Fibroblast of lung (primary cell): ENCODE measurements at places on chromosomes 4 and X.
A peak's percentile ranks its signal among the peaks of the same experiment; 100 is the strongest.

- peak; percentile 33 for DNase-seq
Observed at GRCh38 chr4:122152711-122153226, 638 bp downstream of the BLTP1 start.

GRCh38 chrX:150841456-150842197 lies 56.8 kb downstream of the CD99L2 start:
- peak; percentile 12 for DNase-seq

- DNase-seq = peak; percentile 30
Observed at GRCh38 chr4:145716200-145716599, 36.3 kb downstream of the C4orf51 start.

DNA sequence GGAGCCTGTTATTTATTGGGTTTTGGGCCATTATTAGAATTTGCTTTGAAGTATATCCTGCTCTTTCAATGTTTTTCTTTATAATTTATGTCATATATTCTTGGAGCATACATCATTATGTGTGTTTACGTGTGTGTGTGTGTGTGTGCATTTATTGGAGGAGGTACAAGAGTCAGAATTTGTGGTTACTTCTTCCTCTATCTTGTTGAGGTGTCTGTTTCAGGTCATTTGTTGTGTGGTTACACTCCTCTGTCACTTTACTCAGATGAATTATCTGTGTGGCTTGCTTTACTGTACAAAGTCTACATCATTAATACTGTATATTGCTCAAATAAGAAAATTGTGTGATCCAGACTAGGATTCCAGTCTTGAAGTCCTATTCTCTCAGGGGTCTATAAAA lies 1957.4 kb upstream of the TENM3 start:
- no peak for DNase-seq

DNA sequence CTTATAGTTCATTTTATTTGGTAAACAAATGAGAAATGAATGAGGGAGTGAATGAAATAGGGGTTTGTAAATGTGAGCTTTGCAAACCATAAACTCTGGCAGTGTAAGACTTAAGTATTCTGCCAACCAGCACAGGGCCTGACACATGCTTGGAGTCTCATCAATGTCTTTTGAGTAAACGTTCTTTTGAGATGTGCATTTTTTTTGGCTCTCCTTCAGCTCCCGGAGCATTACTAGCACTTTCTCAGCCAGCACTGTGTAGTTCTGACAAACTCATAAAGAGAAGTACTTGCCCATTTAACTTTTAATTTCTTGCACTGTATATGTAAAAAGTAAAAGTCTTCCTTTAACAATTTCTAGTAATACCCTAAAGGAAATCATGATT lies 245.3 kb downstream of the HS3ST1 start:
- DNase-seq = peak; percentile 32

GRCh38 chr4:28250646-28251045 lies 1390.0 kb downstream of the STIM2 start:
- DNase-seq = no peak

DNA sequence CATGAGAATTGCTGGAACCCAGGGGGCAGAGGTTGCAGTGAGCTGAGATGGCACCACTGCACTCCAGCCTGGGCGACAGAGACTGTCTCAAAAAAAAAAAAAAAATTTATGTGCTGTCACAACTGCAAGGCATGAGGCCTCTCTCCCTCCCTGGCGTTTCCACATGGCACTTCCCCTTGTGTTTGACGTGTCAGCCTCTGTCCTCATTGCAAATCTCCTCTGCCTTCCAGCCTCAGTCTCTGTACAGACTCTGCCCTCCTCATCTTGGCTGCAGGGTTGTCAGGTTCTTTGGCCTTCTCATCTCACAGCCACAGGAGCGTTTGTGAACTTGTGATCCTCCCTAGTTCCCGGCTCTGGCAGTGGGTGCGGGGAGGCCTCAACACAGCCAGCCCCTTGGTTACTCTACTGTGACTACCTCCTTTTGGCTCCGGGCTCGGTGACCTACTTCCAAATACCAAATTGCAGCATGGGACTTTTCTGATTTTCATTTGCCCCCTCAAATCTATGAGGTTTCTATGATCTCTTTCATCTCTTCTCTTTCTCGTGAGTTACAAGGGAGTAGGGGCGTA lies 250.0 kb downstream of the CBR4 start:
- DNase-seq = no peak

GRCh38 chr4:99887837-99888236 lies 6.4 kb downstream of the LAMTOR3 start:
- peak; percentile 19 for DNase-seq

DNA sequence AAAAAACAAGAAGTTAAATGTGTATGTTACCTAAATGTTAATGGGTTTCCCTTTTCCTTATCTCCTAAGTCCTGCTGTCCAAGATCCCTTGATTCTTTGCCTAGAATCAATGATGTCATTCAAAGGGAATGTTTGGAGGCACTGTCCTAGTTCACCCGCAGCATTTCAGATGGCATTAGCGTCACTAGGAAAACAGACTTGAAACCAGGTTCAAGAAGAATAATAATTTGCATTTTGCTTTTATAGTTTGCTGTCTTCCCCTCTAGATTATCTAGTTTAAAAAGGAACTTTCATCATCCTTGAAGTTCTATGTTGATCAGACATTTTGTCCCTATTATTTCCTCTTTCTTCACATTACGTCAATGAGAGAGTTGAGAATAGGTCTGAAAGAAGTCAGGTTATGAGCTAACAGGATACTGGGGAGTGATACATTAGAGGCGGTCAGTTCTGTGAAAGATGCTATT lies 234.1 kb upstream of the PGRMC2 start:
- peak; percentile 85 for DNase-seq

DNA sequence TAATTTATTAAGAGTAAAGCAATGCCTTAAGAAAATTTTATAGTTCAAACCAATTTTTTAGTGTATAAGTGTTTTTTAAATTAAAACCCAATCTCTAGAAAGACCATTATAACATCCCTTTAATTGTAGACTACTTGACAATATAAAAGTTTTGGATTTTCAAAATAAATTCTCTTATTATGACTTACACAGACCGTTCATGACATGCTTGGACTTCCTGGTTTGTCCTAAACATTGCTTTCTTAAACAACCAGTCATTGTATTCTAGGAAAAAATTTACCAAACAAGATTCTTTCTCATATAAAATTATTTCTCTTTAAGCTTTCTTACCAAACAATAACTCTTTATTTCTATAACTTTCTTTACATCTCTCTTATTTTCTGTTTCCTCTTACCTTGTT lies 49.0 kb upstream of the CXorf51A start:
- DNase-seq = no peak

DNA sequence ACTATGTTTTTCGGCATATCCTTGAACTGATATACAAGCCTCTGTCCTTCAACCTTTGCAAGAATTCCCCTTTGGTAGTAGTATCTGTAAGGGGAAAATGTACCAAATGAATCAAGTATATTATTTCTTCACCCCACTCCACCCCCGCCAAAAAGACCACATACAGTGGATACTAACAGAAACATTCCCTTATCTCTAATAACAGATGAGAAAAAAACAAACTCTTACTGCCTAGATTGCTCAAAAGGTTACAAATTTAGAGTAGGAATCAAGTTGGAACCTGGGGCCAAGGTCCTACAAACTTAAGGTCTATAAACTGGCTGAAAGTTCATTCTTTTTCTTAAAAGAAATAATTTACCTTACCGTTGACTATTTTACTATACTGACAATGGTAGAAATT lies 45.0 kb downstream of the NOCT start:
- no peak for DNase-seq

DNA sequence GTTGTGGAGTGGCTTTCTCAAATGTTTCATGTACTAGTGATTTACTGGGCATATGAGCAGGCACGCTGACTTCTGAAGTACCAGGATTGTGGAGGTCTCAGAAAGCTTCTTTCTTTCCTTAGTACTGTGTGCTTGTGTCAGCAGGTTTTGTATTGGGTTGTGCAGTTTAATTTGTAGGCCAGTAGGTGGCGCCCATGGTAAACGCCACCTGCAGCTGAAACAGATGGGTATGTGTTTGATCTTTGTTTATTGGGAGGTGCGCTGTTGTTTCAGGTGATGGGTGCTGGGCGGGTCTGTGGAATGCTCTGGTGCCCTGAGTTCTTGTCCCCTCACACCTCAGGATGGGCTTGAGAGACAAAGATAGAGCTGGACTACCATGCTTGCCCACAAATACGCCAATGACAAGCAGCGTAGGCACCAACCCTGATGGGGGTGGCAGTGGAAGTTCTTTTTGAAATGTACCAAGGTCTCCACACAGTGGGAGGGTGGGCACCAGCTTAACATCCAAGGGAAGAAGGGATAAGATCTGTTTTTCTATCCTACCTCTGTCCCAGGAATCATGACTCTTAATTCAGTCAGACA lies 141.5 kb downstream of the RPS6KA6 start:
- peak; percentile 21 for DNase-seq

- DNase-seq = no peak
Observed at GRCh38 chrX:96578781-96579180, 105.9 kb upstream of the DIAPH2 start.

GRCh38 chr4:188714907-188715306 lies 575.7 kb downstream of the TRIML1 start:
- DNase-seq = no peak

- DNase-seq = no peak
Observed at GRCh38 chrX:39836802-39837420, 260.8 kb downstream of the BCOR start.

- DNase-seq = peak; percentile 53
Observed at GRCh38 chrX:29890004-29890403, 325.4 kb upstream of the MAGEB2 start.

GRCh38 chr4:79584352-79584751 lies 176.3 kb upstream of the GK2 start:
- no peak for DNase-seq

DNA sequence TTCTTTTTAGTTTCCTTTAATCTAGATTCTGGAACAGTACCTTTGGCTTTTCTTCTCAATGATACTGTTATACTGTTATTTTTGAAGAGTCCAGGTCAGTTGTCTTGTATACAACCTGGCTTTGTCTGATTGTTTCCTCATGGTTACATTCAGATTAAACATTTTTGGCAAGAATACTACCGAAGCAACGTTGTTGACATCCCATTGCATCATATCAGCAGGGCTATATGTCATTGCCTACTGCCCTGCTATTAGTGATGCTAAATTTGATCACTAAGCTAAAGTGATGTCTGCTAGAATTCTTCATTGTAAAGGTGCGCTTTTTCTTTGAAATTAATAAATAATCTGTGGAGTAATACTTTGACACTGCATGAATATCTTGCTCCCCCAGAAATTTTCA lies 5.8 kb upstream of the ATP1B4 start:
- no peak for DNase-seq

- DNase-seq = peak; percentile 51
Observed at GRCh38 chr4:85826060-85826678, 351.2 kb downstream of the ARHGAP24 start.

GRCh38 chr4:25062098-25062497 lies 31.4 kb upstream of the LGI2 start:
- DNase-seq = no peak

DNA sequence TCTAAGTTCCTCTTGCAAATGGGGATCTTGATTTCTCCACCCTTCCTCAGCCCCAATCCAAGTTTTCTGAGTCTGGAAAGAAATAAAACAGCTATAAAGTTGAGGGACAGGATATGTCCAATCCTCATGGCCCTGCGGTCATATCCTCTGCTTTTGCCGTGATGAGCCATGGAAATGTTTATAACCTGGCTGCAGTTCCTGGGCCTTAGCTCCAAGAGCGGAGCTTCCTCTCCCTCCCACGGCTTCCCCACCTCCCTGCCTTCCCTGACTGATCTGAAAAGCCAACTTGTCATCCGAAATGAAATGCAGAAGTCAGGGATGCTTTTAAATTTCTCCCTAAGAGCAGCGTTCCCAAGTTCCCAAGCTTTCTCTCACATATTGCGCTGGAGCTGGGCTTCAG lies 221.5 kb upstream of the SFRP2 start:
- DNase-seq = no peak

DNA sequence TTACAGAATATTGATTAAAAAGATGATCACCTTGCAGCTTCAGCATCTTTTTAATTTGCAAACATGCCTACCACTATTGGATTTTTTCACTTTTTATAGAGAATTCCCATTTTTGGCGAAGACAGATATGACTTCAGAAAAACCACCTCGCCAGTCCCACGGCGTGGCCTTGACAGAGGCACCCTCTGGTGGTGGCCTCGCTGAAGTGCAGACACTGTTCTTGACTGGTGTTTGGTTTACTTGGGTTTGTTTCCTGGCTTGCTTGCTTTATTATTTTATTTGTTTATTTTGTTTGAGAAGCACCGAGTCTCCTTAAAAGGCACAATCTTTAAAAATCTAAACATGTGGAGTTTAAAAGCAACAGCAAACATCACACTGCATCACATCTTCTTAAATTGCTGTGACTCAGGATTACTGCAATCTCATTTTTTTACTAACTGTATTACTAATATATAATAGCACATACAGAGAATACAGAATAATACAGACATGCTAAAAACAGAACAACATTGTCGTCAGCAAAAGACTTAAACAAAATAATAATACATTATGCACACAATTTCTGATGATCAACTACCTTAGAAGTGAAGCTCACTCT lies 13.1 kb upstream of the AMTN start:
- peak; percentile 28 for DNase-seq

GRCh38 chr4:76955182-76955581 lies 5.6 kb downstream of the SEPTIN11 start:
- DNase-seq = peak; percentile 61

DNA sequence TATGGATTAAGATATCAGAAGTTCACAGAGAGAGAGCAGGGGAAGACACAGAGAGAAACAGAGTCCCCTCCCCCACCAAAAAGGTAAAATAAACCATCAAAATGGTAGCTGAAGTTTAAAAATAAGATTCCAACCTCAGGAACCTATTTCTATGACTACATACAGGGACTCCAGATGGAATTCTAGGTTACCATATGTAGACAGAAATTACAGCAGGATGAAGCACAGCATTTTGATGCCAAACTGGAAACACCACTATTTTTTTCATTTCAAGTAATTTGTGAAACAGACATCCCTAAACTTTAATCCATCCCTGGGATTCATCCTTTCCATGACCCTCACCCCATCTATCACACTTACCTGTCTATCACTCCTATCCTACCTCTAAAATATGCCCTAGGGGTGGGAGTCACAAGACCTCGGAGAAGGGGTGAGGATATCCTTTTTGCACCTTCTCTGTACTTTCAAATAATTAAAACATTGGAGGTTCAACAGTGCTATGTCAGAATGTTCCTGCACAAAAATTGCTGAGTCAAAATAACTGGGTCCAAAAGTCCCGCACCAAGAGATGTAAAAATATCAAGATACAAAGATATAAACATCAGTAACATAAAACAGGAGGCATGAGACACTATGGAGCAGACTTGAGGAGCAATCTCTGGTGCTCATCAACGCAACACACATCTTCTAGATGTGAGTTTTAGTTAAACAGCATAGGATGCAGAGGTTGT lies 344.5 kb upstream of the RASGEF1B start:
- no peak for DNase-seq

- DNase-seq = peak; percentile 26
Observed at GRCh38 chrX:9788911-9789310, 2.7 kb downstream of the SHROOM2 start.

DNA sequence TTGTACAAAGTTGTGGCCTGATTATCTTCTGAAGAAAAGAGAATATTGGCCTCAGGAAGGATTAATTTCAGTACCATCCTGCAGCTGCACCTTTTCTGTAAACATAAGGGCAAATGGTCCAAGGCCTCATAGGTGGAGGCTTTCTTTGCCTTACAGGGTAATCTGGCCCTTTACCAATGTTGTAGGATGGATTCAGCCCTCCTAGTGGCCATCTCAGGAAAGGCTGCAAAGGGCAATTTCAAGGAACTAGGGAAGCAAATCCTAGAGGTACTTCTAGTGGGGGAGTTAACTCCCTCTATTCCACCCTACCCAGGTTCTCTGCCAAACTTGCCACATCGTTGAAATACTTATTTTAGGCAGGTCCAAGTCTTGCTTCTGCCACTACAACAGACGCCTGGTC lies 57.6 kb downstream of the UGT2B11 start:
- no peak for DNase-seq
